Fibroblast of the aortic adventitia (primary cell): ENCODE measurements at places on chromosomes 12 and 14. TPM values are rescaled to one million over a fixed set of nuclear protein-coding genes. Genes with fewer than 3 reads are reported as not detected.

KCNA1 gene
- total RNA-seq: 0.18 and 0.41 TPM in 2 replicates

GRCh38 chr14:85597701-85598100, 67.8 kb downstream of the FLRT2 start:
- no peak for DNase-seq

RIMBP2 gene
- total RNA-seq: 0.74 TPM in 1 of 2 replicates, not detected in the other

PELI2 gene
- 5.9 and 14.0 TPM in 2 replicates for total RNA-seq

DDX55 gene
- 23.2 and 27.6 TPM in 2 replicates for total RNA-seq

DEPDC4 gene
- total RNA-seq: 2.1 and 5.9 TPM in 2 replicates

GRCh38 chr12:12425001-12425400, 68.1 kb downstream of the BORCS5 start:
- DNase-seq: no peak

GRCh38 chr12:63305901-63306875, 155.2 kb upstream of the AVPR1A start:
- peak; percentile 6 for DNase-seq

- peak; percentile 30 for DNase-seq
These were observed 35.8 kb downstream of the FBXO33 start for GRCh38 chr14:39396448-39396847.

DNA sequence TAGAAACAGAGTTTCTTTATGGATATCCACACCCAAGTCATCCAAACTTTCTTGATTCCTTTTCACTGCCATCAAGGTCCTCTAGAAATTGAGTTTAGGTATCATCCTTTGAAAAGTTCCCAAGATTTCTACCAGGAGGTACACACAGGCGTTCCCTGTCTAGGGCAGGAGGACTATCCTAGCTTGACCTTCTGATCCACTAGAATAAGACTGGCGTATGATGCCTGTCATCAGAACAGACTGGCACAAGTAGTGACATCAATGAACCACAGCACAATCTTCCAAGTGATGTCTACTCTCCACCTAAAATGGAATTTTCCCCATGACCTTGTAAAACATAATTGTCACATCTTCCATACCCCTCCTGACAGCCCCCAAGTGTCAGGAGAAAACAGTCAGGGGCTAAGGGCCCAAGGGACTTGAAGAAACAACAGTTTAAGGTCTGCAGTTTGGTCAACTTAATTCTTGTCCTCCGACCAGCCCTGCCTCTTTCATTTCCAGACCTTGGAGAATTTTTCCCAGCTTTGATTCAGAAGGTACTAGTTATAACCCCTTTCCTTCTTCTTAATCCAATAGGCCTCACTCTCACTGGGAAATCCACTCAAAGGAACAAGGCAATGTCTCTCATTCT, 100.7 kb upstream of the FKBP4 start:
- DNase-seq: no peak

POTEM gene
- not detected in 2 replicates for total RNA-seq

GRCh38 chr14:61498811-61499210, 177.4 kb downstream of the PRKCH start:
- DNase-seq: peak; percentile 83

- no peak for DNase-seq
These were observed 6.9 kb upstream of the PPTC7 start for GRCh38 chr12:110590059-110590458.

CDCA3 gene
- total RNA-seq: 23.5 TPM in 1 of 2 replicates, not detected in the other

DNA sequence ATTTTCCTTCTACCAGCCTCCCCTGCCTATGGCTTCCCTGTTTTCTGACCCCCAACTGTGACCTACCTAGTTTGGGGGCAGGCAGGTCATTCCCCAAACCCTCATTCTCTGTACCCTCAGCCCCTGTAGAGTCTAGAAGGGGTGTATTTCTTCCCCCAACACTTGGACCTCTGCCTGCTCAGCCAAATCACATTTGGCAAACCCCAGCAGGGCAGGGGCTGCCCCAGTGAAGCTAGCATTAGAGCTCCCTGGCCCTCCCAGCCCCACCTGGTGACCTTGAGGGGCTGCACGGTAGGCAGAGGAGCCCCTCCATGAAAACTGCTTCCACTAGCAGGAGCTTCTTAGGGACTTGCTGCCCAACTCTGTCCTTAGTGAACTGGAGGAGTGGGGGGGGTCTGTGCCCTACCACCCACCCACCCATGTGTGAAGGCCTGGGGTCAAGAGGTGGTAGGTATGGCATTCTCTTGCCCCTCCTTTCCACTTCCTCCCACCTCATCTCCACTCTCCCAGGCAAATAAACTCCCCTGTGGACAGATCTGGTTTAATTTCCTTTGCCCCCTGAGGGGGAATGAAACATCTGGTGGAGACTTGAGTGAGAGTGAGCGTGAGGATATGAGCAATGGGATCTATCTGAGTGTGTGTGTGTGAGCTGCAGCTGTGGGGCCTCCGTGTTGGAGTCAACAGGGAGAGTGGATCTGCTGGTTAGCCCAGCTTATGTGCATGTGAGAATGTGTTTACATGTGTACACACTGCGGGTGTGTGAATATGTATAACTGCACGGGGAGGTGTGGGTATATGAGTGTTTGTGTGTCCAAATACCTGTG, 1.6 kb downstream of the NXPH4 start:
- DNase-seq: no peak

DNA sequence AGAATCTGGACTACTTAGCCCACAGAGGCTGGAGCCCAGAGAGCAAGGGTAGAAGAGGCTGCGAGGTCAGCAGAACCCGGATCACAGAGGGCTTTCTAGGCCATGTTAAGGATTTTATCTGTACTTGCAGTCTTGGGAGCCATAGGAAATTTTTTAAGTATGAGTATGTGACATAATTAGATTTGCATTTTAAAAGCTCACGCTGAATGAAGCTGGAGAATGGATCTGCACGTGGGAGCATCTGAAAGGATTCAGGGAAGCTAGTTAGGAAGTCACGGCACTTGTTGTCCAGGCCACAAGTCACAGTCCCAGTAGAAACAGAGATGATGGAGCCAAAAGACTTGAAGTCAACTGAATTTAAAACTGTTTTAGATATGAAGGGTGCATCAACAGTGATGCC, 14.1 kb downstream of the CORO1C start:
- DNase-seq: no peak

STXBP6 gene
- 0.27 and 2.7 TPM in 2 replicates for total RNA-seq

- no peak for DNase-seq
These were observed 204.9 kb downstream of the ZFP36L1 start for GRCh38 chr14:68587931-68588330.

- DNase-seq: no peak
These were observed 320.6 kb upstream of the TBX3 start for GRCh38 chr12:115004470-115005146.

REM2 gene
- 0.09 TPM in 1 of 2 replicates, not detected in the other for total RNA-seq

- DNase-seq: peak; percentile 55
These were observed 46.9 kb downstream of the COCH start for GRCh38 chr14:30921305-30921704.

DNA sequence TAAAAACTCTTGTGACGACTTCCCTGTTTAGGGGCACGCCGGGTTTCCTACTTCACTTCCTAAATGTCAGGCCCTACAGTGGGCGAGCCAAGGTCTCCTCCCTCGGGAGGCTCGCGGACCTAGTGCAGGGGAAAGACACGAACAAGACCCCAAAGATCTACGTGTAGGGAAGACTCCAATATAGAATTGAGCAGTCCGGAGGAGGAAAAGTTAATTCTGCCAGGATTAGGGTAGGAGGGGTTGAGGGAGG, 564 bp downstream of the ATXN3 start:
- no peak for DNase-seq

SVOP gene
- total RNA-seq: not detected in 2 replicates

DNA sequence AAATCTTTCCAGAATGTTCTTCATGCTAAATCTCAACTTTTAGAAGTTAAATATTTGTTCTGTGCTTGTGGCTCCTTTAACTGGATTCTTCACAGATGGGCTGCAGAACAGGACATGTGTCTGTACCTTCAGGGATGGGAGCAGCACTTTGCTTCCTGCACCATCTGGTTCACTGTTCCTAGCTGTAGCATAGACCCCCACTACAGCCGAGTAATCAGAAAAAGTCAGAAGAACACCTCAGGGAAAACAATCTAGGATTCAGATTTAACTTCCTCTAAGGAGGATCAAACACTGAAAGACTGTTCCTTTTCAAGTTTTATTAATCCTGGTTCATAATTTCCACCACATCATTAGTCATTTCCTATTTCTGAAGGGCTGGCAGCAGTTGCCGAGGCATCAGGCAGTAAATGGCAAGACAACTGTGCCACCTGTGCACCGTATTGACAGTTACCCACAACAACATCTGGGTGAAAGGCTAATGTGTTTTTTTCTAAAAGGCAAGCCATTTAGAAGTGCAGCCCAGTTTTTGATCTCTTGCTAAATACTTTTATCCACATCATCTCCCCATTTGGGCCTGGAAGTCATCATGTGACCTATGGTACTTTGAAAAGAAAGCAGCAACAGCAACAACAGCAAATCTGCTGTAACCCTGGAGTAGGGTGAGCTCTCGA, 212.8 kb upstream of the BMP4 start:
- DNase-seq: peak; percentile 37

- no peak for DNase-seq
These were observed 113.0 kb downstream of the TBC1D30 start for GRCh38 chr12:64937452-64937851.

- DNase-seq: no peak
These were observed 84.2 kb downstream of the GRIP1 start for GRCh38 chr12:66594688-66595087.

C12orf54 gene
- total RNA-seq: not detected in 2 replicates

SYCP3 gene
- total RNA-seq: 0.18 and 0.82 TPM in 2 replicates

DTX1 gene
- total RNA-seq: 0.16 TPM in 1 of 2 replicates, not detected in the other

GPR68 gene
- total RNA-seq: 1.3 and 17.1 TPM in 2 replicates
